ENCODE measurements at places on chromosomes 7 and 10.

DNA sequence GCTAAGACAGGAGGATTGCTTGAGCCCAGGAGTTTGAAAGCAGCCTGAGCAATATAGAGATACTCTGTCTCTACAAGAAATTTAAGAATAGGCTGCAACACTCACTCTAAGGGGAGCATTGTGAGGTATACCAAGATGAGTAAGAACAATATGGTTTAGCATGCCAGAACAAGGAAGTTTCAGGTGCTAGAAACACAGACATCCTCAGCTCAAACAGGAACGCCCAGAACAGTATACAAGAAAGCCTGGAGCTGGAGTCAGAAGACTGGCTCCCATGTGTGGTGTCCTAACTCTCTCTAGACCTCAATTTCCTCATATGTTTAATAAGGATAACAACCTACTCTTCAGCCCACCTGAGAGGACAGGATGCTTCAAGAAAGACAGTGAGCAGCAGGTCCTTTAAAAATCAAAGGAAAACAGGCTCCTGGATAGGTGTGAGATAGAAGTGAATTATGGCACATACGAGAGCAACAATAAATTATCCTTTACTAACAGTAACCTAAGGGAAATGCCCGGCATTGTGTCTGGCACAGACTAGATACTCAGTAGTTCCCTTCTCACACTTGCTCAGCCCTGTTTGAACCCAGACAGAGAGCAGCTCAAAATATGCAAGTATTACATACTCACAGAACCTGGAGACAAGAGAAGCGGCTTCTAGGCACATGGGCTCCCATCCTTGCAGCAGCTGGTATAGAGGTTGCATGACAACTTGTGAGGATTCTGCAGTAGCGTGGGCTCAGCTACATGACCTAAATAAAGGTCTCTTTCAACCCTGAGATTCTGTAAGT lies 45.4 kb downstream of the KAT6B start:
- DNase-seq, result no peak

GRCh38 chr10:11886851-11887250 lies 63.7 kb downstream of the PROSER2 start:
- no peak for DNase-seq

- no peak for DNase-seq
Measured at GRCh38 chr10:133464582-133465031, 10.9 kb downstream of the SCART1 start.

GRCh38 chr7:135313971-135314370 lies 80.3 kb downstream of the STRA8 start:
- no peak for DNase-seq

DNA sequence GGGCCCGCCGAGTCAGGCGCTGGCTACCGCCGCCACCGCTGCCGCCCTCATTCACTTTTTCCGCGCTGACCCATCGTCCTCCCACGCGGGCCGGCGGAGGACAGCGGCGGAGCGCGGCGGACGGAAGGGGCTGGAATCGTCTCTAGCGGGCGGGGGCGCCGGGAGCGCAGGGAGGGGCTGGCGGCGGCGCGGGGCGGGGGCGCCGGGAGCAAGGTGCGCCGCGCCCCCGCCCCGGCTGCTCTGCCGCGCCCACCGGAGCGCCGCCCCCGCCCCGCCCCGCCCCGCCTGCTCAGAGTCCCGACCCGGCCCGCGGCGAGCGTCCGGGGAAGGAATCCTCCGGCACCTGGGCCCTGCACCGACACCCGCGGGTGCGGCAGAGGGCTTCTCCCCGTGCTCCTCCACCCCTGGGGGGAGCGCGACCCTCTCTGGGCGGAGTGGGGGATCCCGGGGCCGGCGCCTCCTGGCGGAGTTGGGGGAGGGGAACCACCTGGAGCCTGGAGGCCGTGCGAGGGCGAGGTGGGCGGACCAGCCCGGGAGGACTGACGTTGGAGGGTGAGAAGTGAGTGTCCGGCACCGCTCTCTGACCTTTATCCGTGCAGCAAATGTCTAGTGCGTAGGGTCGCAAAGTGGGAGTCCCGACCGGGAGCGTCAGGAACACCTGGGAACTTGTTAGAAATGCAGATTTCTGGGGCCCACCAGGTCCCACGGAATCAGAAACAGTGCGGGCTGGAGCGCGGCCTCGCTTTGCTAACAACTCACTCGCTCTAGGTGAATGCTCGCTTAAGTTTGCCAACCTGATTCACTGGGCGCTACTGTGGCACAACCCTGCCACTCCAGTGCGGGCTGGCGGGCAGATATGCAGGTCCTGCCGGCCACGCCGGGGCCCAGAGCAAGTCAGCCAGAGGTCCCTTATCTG lies at the start of gene COBL:
TSS of gene COBL (minus strand) at position 144 of the 916 bp plus-strand sequence. CDS start 176 bp downstream, outside the sequence.
- DNase-seq, result no peak

DNA sequence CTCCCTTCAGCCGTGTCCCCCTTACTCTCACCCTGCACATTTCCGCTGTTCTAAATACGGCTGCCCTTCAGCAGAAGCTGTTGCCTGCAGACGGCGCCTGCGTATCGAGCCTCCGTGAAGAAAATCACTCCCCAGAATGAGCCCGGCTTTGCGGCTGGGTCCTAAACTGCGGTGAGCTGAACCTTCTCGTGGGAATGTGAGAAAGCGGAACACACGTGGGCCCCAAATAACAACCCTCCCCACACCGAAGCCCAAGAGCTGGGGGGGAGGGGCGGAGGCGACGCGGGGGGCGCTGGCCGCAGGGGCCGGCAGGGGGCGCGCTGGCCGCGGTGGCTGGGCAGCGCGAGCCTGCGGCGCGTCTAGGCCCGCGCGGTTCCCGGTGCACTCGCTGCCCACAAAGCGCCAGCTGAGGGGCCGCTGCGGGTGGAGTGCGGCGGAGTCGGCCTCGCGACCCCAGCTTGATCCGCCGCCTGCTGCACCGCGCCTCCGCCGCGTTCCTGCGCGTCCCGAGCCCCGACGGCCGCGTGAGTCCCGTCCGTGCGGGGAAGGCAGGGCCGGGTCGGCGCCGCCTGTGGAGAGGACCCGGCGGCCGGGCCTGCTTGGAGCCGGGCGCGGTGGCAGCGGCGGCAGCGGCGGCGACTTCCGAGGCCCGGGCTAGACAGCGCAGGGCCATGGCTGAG lies at the start of gene ZNF398:
TSS of gene ZNF398 (plus strand) at position 382 of the 680 bp plus-strand sequence. CDS start at position 672, 290 bp downstream.
- DNase-seq, result peak; percentile 77

GRCh38 chr10:28721318-28721951 lies 44.1 kb downstream of the BAMBI start:
- no peak for DNase-seq

- peak; percentile 14 for DNase-seq
Measured at GRCh38 chr10:46325021-46325420, 38.2 kb downstream of the ANTXRL start.

DNA sequence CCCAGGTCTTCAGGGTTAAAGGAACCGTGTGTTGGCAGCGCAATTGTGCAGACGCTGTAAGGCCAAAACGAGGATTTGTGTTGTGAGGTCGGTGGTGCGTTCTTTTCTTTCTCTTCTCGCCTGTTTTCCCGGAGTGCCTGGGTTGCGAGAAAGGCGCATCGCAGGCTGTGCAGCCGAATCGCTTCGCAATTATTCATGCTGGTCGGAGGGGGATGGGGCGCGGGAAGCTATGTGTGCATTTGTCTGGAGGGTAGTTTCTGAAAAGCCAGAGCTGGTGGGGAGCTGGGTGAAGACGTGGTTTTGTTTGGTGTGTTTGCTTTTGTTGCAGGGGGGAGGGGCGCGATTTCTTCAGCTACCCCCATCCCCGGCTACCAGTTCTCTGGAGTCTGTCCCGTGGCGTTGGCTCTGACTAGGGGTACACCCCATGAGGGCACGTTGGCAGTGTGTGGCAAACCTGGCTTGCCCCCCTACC lies 2.1 kb downstream of the MXI1 start:
- DNase-seq, result peak; percentile 65

GRCh38 chr7:148021507-148022045 lies 569.0 kb upstream of the C7orf33 start:
- no peak for DNase-seq

GRCh38 chr10:4677296-4678021 lies 148.5 kb upstream of the AKR1E2 start:
- DNase-seq, result peak; percentile 32

DNA sequence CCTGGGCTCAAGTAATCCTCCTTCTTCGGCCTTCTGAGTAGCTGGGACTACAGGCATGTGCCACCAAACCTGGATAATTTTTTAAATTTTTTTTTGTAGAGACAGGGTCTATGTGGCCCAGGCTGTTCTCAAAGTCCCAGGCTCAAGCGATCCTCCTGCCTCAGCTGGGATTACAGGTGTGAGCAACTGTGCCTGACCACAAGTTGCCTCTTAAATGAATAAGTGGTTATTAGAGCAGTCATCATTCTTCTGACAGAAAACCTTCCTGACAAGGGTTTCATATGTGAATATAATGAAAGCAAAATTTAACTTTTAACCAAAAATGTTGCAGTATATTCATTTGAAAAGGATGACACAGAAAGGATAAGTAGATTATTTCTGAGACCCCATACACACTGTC lies 532.5 kb downstream of the GRM8 start:
- no peak for DNase-seq

DNA sequence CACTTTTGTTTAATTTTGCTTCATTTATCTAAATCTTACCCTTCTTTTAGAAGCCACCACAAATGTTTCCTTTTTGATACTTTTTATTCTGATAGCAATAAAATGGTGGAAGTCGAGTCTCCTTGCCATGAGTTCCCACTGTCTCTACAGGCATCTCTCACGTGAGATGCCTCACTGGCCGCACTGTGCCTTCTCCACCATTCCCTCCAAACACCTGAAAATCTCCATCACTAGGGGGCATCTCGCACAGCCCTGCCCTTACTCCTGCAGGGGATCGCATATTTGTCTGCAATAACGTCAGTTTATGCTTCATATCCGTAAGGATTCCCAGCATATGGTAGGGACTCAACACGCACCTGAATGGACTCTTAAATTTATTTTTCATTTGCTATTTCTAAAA lies 56.3 kb upstream of the NCAPG2 start:
- DNase-seq, result no peak

GRCh38 chr7:158133515-158134271 lies 453.9 kb downstream of the PTPRN2 start:
- no peak for DNase-seq

- DNase-seq, result no peak
Measured at GRCh38 chr7:4201566-4201965, 480.5 kb upstream of the FOXK1 start.

GRCh38 chr7:12369756-12370155 lies 33.9 kb downstream of the VWDE start:
- DNase-seq, result no peak

DNA sequence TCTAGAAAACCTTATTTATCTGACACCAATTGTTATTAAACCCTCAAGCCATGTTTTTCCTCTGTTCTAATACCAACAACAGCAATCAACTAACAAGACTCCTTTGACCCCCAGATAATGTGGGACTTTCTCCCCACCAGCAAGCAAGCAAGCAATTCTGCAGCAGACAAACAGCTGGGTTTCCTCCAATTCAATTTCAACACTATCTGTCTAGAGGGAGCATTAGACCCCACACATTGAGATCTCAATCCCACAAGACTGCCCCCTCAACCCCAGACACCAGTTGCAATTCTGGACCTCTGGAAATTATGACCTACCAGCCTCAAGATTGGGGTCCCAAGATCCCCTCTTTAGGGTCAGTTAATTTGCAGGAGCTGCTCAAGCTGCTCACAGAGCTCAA lies 89.4 kb upstream of the TMEM26 start:
- DNase-seq, result no peak

- DNase-seq, result no peak
Measured at GRCh38 chr7:150942001-150942590, 36.0 kb downstream of the KCNH2 start.

- DNase-seq, result no peak
Measured at GRCh38 chr7:65371468-65371867, 2.2 kb upstream of the ZNF92 start.

- peak; percentile 98 for DNase-seq
Measured at GRCh38 chr7:41702635-41703371, at the start of gene INHBA. INHBA (minus strand) TSS chr7:41703090; CDS start chr7:41700374, 2,716 bp downstream.

DNA sequence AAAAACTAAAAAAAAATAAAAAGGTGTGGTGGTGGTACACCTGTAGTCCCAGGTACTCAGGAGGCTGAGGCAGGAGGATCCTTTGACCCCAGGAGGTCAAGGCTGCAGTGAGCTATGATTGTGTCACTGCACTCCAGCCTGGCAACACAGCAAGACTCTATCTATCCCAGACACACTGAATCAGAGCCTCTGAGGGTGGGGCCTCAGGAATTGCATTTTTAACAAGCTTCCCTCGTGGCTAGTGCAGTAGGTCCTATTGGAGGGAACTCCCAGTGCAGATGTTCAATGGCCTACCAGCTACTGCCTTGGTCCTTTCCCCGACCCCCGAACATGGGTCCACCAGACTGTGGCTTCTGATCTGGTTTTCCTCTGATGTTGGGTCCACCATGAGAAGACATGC lies 14.9 kb downstream of the STRA8 start:
- no peak for DNase-seq

DNA sequence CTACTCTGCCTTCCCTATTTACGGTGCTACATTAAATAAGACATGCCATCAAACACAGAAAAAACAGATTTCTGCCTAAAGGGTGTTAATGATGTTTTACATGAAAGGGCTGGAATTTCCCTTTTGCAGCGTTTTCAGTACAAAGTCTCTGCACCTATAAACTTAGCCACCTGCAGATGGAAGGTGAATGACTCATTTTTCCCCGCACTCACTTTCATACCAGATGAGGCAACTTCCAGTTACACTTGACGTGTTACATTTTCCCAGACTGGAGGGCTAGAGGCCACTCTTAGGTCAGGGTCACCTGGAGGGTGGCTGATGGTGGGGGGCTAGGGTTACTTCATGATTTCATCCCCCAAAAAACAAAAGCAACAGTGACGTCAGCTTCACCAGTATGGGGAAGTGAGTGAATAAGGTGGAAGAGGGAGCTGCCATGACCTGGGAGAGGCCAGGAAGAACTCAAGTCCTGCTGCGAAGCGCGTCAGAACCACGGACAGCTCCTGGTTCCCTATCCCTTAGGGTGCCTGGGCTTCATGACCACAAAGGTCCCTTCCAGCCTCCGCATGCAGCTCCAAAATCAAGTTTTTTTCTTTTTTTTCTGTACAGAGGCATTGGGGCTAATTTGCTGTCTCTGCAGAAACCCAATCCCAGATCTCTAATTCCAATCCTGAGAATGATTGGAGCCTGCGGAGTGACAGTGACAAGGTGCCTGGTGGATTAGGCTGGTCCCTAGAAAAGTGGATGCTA lies 94.0 kb downstream of the ADARB2 start:
- no peak for DNase-seq

DNA sequence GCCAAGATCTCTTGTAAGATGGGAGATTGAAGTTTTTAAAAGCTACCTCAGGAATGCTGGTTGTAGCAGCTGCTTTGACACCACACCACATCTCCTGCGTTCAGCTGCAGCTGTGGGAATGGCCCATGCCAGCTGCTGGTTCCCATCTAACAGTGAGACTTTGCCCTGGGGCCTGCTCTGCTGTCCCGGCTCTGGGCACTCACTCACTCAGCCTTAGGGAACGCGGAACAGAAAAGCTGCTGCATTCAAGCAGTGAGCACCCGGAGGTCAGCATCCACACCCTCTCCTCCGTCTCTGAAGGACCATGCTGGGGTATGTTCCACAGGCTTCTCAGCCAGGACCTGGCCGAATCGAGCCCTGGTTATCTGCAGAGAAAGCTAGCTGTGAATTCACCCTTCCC lies 197.1 kb upstream of the CXCL12 start:
- DNase-seq, result no peak

GRCh38 chr7:156490021-156490800 lies 150.4 kb upstream of the RNF32 start:
- DNase-seq, result no peak
